ENCODE measurements at places on chromosomes 4 and X. TPM values are rescaled to one million over a fixed set of nuclear protein-coding genes. Genes with fewer than 3 reads are reported as not detected.

DNA sequence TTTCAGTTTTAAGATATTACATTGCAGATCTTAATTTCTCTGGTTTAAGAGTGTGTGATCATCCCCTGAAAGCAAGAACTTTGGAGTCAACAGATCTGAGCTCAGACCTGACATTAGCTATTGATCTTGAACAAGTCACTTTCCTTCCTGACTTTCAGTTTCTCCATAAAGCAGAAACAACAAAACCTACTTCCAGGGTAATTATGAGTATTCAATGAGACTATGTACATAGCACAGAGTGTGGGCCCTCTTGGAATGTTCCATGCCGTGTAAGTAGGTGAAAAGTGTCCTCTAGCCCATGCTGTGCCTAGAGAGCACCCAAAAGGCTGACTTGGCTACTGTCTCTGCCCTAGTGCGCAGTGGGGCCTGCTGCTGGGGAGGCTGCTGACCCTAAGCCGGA, 188.0 kb upstream of the RPL34 start:
- no peak for DNase-seq

DNA sequence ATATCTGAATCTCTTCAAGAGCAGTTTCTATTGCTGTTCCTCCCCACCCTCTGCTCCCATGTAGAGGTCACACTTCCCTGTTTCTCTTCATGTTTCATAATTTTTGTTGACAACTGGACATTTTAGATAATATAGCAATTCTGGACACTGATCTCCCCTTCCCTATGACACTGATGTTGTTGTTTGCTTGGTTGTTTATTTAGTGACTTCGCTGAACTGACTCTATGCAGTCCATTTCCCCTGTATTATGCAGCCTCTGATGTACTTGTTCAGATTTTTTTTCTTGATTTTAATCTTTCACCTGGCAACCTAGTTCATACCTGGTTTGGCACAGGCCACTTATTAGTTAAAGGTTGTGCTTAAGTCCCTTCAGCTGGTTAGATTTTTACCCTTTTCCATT, 29.2 kb downstream of the CLDN2 start:
- no peak for DNase-seq

DNA sequence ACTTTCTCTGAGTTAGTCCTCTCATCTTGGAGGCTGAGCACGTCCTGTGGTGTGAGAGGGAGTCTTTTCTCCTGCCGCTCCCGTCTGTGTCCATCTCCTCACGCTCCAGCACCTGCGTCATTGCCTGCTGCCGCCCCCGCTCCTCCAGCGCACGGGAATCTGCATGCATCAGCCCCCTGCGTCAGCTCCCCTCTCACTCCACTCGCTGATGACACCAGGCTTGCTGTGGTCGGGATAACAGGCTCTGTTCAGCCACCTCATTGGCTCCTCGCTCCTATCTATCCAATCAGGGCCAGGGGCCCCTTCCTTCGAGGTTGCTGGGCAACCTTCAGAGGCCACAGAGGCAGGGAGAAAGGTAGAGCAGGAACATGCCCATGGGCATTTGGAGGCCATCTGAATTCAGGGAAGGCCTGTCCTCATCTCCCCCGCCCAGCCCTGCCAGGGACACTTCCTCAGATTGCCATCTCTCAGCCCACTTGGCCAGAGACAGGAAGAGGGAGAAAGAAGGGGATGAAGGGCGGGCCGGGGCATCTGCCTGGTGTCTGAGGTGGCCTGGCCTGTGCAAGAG, 9.3 kb downstream of the ZNF185 start:
- DNase-seq = no peak

Gene STAP1
- total RNA-seq = not detected

Gene MMRN1
- 3.7 TPM for total RNA-seq

- no peak for DNase-seq
Measured at GRCh38 chr4:126838941-126839679, 793.6 kb upstream of the INTU start.

GRCh38 chr4:164446516-164446915, 307.4 kb upstream of the SMIM31 start:
- no peak for DNase-seq

Gene MED28
- total RNA-seq = 22.0 TPM

Data from Right ventricle myocardium inferior (tissue), 1 donor.